ENCODE measurements at places on chromosomes 3 and 15.

DNA sequence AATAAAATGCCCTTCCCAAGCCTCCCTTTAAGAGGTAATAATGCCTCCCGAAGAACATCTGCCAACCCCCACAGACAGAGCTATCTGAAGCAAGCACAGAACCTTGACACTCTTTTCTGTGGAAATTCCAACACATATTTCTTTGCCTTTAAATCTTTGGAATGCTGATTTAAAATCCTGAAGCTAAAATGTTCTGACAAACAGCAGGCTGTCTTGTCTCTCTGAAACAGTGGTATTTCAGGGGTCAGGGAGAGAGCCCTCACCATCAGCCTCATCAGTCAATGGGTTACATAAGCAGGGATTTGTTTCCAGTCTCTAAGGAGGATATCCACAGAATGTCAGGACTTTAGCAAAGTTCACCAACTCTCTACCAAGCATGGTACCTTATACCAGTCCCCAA is 27.8 kb upstream of the ARHGEF3 start:
- no peak for DNase-seq

DNA sequence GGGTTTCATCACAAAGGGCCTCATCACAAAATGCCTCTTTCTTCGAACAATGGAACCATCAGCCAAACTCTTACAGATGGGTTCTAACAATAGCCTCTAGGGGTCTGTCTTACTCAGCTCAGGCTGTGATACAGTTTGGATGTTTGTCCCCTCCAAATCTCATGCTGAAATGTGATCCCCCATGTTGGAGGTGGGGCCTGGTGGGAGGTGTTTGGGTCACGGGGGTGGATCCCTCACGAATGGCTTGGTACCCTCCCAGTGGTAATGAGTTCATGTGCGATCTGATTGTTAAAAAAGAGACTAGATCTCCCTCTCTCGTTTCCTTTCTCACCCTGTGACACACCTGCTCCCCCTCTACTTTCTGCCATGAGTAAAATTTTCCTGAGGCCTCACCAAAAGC is 47.9 kb upstream of the LIPC start:
- DNase-seq: no peak

DNA sequence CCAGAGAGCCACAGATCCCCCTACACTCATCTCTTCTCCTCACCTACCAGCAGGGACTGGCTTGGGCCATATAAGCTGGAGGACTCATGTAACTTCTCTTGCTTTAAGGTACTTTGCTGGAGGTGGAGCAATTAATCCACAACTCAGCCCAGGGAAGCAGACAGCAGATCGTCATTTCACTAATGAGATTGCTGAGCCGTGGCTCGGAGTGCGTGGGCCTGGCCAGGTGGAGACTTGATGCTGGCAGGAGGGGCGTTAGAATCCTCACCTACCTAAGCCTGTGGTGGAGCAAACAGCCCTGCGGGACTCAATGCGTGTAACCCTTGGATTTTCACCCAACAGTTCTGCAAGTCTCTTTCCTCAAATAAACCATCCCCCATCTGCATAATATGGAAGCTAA is 253.2 kb downstream of the RORA start:
- DNase-seq: no peak

- DNase-seq: no peak
Measured at GRCh38 chr3:137409584-137409983, 354.5 kb upstream of the SOX14 start.

- DNase-seq: no peak
Measured at GRCh38 chr3:190840146-190840545, 22.3 kb downstream of the GMNC start.

DNA sequence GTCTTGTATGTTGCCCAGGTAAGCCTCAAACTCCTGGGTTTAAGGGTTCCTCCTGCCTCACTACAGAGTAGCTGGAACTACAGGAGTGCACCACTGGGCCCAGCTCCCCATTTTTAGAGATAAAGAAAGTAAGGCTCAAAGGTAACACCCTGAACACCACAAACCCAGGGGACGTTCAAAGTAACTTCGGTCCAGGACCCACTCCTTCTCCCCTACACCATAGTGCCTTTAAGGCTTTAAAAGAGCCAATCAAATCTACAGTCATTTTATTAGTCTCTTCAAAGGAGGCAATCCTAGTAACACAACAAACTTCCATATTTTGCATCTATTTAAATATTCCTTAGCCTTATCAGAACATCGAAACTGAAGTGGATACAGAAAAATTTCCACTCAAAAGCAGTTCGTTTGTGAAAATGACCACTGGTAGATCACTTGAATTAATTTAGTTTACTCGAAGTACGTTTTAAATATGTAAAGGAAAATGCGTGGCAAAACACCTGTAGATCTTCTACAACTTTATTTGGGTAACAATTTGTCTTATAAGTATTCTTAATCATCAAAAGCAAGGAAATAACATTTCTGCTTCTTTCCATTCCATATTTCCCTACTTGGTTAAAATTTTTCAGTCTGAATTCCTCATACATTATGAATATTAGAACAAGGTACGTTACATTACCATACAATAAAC is 1.8 kb downstream of the STAG1 start:
- DNase-seq: no peak

- DNase-seq: no peak
Measured at GRCh38 chr3:44045476-44046275, 196.0 kb upstream of the TOPAZ1 start.

GRCh38 chr3:176208283-176208682 is 989.0 kb downstream of the TBL1XR1 start:
- DNase-seq: no peak

DNA sequence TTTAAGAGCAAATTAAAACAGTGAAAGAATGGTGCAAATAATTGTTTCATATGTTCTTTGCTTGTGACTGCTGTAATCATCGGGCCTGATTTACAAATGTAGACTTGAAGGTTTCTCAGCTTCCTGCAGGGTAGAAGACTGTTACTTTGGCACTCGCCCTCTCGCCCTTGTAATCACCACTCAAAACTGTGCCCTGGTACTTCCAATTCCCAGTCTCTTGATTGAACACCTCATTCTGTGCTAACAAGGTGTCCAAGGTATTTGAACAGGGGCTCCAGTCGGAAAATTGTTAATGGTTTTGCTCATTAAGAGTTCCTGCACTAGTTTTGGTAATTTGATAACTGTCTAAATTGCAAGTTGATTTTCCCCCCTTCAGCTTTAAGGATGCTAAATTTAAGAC is 209.5 kb downstream of the ZIC1 start:
- DNase-seq: no peak

- DNase-seq: no peak
Measured at GRCh38 chr15:68629519-68630210, 50.9 kb downstream of the CORO2B start.

- DNase-seq: no peak
Measured at GRCh38 chr3:112373924-112374323, 41.0 kb downstream of the CD200 start.

GRCh38 chr3:15958692-15959433 is 161.1 kb upstream of the ANKRD28 start:
- no peak for DNase-seq

DNA sequence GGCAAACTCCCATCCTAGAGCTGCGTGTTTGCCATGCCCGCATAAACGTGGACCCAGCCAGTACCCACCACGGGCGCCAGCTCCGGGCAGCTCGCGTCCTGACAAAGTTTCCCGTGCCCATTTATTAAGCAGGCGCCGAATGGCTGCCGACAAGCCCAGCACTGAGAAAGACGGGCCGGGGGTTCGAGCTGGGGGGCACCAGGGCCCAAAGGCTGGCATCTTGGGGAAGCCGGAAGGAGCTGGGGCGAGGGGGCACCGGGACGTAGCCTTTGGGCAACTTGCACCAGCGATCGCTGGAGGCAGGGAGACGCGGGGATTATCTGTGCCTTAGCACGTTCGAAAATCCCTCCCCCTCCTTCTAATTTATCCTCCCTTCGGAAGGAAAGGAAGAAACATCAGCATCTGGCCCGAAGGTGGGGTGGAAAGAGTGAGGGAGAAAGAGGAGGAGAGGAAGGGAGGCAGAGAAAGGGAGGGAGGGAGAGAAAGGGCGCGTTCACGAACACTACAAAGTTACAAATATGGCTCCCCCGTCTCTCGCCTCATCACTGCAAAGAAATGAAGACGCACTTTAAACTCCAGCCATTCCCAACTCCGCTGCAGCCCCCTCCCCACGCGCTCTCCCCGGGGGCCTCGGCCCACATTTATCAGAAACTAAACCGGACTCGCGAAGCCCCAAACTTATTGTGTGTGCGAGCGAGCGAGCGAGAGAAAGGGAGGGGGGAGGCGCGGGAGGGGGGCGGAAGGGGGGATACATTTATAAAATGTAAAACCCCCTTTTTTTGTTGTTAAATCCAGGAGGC is 1.0 kb downstream of the ANP32A start:
- DNase-seq: no peak

DNA sequence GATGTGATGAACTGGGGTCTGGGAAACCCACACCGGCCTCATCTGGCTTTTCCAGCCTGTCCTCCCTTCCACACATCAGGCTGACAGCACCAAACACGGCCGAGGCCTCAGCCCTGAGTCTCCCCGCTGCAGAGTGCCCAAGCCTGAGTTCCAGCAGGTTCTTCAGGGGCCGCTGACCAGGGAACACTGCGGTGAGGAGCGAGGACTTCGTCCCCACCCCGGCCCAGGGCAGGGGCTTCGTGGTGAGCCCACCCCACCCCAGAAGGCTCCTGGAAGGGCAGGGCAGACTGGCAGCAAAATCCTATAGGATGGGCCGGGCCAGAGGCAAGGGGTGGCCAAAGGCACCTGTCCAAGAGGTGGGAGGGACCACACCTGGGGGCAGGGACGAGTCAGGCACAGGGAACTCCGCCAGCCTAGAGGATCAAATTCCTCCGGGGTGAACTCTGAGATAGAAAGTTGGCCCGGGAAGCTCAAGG is at the start of gene SLC51A:
Gene SLC51A (plus strand): TSS at position 446 of the 476 bp plus-strand sequence. CDS start 179 bp downstream, outside the sequence.
- no peak for DNase-seq

GRCh38 chr3:118968111-118968510 is 66.5 kb downstream of the IGSF11 start:
- no peak for DNase-seq

- no peak for DNase-seq
Measured at GRCh38 chr15:64344651-64345294, 11.2 kb downstream of the CSNK1G1 start.

DNA sequence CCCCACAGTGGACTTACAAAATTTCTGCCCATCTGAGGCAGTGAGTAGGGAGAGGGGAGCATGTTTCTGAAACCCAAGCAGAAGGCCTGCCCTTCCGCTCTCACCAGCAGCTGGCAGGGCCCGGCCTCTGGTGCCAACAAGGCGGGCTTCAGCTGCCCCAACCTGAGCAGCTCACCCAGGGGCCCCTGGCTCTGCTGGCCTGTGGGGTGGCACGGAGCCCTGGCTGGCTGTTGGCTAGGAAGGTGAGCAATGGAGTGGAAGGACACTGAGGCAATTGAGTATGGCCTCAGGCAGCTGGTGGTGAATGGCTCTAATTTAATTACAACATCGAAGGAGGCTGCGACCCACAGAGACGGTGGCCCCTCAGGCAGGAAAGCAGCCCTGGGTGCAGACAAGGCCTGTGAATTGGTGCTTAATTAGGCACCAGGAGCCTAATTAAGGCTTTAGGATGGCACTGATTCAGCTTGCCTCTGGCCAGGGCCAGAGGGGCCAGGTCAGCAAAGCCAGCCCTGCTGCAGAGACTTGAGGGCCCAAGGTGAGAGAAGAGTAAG is 60.9 kb downstream of the ST8SIA2 start:
- DNase-seq: no peak

DNA sequence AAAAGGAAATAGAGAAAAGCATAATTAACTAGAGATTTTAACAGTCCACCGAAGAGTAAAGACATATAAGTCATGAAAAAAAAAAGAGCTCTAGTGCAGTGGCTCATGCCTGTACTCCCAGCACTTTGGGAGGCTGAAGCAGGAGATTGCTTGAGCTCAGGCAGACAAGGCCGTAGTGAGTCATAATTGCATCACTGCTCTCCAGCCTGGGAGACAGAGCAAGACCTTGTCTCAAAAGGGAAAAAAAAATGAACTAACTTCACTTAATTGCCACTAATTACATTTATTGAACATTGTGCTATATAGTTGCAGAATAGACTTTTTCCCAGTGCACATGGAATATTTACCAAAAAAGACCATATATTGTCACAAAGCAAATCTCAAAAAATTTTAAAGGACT is 221.8 kb downstream of the CBLB start:
- DNase-seq: no peak

GRCh38 chr3:76043746-76044145 is 258.4 kb upstream of the ZNF717 start:
- DNase-seq: no peak

DNA sequence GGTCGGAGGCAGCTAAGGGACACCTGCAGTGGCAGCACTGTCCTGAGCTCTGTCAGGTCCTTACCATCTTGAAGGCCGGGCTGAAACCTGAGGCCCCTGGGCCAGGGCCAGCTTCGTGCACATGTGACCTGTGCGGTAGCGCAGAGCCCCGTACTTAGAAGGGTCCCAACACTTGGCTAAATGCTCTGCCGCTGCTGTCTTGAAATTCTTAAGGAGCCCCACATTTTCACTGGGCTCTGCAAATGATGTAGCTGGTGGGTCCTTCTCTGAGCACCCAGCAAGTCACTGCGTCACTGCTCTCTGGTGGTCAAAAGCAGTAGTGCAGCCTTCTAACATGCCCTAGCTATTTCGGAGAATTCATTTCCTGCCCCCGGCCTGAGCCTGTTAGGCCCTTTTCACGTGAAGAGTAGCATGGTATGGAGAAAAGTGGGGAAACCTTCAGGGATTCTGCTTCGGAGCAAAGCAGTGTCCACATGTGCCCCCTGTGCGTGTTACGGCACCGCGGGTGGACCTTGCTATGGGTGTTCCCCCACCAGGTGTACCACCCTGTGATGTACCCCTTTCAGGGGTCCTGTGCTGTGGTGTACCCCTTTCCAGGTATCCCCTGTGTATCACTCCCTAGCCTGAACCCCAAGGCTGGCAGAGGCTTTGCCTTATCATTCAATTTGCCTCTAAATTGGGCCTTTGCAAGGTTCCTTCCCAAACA is 79.7 kb downstream of the TMEM266 start:
- DNase-seq: no peak

DNA sequence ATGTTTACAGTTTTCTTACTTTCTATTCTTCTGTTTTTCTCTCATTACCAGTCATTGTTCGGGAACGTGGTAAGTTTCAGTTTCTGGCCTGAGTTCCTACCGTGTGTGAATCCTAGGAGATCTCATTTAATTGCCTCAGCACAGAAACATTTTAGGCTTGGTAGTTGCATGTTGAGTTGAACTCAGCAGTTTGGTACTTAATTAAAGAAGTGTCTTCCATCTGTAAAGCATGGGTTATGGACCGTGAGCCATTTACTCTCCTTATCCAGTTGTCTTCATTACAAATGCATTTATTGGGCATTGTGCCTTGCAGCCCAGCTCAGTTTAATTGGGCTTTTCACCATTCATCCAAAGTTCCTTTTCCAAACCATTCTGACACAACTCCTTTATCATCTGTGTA is 142.1 kb upstream of the CHRM5 start:
- no peak for DNase-seq

DNA sequence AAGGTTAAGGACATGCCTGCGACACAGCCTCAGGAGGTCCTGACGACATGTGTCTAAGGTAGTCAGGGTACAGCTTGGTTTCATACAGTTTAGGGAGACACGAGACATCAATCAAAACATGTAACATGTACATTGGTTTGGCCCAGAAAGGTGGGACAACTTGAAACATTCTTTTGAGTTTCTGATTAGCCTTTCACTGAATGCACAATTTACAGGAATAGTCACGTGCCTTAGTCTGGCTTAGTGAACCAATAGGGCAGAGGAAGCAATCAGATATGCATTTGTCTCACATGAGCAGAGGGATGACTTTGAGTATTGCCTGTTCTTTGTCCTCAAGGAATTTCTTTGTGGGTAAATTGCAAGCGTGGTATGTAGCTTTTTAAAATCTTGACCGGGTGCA is 24.5 kb upstream of the HDAC11 start:
- DNase-seq: no peak

Measured in T-helper 2 cell (primary cell).